ENCODE measurements at places on chromosomes 3 and 15.

DNA sequence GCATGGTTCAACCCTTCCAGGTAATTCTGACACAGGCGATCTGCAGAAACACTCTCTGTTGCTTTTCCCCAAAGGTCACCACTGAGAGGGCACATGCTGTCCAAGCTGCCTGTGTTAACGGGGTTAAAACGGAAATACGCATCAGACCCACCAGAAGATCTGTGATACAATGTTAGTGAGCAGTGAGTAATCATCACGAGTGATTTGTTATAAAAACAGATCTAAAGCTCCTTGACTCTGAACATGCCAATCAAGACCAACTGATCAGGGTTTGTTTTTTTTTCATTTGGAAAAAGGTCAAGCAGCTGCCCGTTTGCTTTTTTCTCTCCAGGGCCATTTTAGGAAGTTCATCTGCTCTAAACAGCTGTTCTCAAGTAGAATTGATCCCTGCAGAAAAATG is 43.2 kb downstream of the FGF12 start:
- no peak for DNase-seq

- DNase-seq: no peak
Measured at GRCh38 chr3:50297384-50297775, 1.8 kb downstream of the HYAL3 start.

DNA sequence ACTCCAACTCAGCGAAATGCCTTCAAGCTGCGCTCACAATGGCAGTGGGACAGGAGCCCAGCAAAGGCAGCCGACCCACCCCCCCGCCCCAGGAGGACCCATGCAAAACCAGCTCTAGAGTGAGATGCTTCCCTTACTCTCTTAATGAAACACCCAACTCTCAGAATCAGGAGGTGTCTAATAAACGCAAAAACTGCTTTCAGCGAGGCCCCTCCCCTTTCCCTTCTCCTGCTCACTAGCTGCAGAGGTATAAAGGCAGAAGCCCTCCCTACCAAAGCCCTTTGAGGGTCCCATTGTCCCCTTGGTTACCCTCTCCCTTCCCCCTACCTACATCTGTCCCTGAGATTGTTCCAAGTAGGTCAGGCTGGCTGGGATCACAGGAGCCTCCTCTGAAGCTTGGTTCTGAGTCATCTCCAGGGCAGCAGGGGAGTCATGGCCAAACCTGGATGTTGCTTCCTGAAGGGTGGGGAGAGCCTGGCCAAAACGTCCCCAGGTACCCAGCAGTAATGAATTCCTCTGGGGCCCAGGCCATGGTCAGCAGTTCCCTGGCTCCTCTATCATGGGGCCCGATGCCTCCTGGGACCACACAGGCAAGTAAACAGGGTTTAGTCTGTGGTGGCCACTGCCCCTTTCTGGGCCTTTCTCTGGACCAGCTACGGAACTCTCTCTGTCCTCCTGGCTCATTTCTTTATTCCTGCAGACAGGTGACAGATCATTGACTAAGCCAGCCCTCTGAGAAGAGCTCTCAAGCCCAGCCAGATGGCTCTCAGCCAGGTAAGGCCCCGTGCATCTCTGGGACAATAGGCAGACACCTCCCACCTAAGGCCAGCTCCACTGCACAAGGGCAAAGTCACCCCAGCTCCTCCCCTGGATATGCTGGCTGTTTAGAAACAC is 8.6 kb downstream of the KLHL25 start:
- DNase-seq: peak; percentile 70

- no peak for DNase-seq
Measured at GRCh38 chr15:44099671-44100070, 95.4 kb downstream of the FRMD5 start.

GRCh38 chr3:150765949-150766720 is 3.2 kb upstream of the SIAH2 start:
- no peak for DNase-seq

DNA sequence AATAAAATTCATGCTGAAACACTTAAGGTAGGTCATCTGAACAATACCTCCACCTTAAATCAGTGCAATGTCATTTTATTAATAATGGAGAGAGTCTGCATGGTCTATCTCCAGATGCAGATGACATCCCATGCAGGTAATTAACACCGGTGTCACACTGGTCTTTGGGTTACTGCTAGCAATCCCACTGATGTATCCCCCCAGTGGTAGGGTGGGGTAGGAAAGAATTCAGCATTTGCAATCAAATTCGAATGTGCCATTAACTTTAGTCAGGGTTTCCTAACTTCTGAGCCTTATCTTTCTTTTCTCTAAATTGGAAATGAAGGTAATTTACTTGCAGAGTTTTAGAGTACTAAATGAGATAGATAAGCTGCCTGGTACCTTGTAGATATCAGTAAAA is 44.4 kb downstream of the KIF15 start:
- DNase-seq: no peak

DNA sequence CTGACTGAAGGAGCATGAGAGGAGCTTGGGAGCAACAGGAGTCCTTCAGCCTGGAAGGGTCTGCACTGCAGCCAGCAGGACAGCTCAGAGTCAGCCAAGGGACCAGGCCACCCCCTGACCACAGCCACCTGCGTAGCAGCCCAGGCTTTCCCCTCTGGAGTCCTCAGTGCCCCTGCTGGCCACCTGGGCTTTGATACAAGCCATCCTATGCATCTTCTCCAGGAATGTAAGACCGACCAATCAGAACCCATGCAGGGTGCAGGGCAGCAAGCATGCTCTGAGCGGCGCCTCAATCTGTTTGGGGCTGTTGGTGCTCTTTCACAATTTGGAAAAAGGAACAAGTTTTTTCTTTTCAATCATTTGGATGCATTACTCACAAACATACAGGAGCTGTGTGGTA is 52.0 kb downstream of the DZIP1L start:
- no peak for DNase-seq

DNA sequence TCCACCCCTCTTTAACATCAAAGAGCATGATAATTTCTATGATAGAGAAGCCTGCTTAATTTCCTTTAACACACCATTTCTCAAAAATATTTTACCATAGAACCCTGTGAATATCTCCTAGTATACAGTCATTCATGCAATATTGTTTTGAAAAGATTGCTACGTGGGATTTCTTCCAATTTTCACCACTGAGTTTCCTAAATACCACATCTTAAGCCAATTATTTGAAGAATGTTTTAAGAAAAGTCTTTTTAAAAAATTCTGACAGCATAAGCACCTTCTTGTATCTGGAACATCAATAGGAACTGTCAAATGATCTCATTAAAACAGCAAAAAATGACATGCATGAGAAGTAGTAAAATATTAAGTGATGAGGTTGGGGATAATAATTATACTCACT is 1126.7 kb downstream of the TUSC7 start:
- DNase-seq: no peak

DNA sequence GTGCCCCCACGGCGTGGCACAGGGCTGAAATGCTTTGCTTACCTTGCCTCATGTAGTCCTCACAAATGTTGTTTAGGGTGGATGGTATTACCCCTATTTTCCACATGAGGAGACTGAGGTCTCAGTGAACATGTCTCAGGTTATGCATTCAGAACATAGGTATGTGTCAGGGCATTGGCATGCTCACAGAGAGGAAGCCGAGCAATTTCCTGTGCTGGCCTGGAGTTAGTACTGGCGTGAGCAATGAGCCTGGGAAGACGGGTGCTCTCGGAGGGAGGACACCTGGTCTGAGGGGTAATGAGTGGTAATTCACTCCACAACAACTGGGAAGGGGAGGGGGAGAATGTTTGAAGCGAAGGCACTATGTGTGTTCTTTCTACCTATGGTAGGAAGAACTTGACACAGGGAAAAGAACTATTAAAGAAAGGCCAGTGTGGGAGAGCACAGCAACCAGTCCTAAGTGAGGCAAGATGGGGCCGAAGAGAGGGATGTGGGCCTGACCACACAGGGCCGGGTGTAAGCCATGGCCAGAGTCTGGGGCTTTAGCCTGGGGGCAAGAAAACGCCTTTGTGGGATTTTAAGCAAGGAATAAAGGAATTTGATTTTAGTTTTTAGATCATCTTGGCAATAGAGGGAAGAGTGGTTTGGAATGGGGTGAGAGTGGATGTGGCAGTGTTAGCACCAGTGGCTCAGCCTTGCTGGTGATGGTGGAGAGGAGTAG is 4.9 kb upstream of the FAM131A start:
- peak; percentile 67 for DNase-seq

DNA sequence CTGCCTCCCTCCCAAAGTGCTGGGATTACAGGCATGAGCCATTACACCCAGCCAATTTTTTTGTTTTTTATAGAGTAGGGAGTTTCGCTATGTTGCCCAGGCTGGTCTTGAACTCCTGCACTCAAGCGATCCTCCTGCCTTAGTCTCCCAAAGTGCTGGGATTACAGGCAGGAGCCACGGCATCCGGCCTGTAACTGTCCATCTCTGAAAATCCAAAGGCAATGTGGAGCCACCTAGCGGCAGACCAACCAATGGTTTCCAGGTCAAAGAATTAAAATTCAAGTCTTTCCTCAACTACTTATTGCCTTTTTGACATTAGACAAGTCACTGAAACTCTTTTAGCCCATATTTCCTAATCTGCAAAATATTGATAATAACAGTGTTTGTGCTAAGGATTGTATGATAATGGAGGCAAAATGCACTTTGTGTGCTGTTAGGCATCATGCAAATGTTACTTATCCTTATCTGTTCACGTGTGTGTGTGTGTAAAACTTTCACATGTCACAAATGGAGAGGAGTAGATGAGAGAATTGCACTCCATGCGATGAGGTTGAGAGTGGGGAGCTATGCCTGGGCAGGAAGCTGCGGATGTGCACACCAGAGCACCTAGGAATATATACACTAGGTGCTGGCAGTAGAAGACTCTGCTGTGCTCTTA is 48.7 kb downstream of the COL8A1 start:
- peak; percentile 69 for DNase-seq

DNA sequence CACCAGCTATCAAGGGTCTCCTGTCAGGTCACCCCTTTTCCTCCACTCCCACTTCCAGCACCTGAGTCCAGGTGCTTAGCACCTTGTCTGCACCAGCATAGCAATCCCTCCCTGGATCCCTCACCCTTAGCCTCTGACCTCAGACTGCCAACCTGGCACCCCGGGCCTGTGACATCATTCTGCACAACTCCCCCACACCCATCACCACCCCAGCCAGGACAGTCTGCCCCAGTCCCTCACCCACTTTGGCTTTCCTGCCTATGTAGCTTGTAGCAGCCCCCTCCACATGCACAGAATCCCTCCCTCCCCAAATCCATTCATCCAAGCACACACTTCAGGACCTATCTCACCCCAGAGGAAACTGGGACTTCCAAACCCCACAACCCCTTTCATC is 819 bp upstream of the PLXNB1 start:
- DNase-seq: no peak

DNA sequence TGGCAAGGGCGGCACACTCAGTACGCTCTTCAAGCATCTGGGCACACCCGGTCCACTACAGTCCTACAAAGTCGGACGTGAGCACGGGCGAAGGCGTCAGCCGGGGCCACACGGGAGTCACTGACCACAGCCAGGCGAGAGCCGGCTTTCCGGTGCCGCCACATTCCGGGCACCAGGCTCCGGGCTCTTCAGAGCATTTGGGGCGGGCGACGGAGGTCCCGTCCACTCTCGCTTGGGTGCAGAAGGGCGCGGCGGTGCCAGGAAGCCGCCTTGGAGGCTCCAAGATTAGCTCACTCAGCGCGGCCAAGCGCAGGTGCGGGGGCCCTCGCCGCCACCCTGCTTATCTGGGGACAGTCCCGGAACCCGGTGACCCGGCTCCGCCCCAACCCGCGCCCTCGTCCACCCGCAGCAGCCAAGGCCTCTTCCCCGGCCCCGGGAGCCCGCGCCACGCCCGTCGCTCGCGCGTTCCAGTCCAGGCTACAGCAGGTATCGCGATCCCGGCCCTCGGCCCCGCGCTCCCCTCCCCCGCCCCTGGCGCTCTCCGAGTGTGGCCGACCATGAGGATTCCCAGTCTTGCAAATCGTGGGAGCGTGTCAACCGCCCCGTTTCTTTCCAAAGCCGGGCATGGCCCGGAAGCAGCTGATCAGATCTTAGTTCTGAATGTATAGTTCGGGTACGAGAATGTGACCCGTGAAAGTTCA is at the start of gene ADPRH:
TSS of gene ADPRH (plus strand) at position 127 of the 701 bp plus-strand sequence. CDS start 2,678 bp downstream, outside the sequence.
- peak; percentile 73 for DNase-seq

- no peak for DNase-seq
Measured at GRCh38 chr15:70033109-70033508, 64.6 kb downstream of the TLE3 start.

GRCh38 chr3:144463911-144464310 is 492.3 kb downstream of the DIPK2A start:
- no peak for DNase-seq

- no peak for DNase-seq
Measured at GRCh38 chr3:54533856-54534255, 394.0 kb downstream of the LRTM1 start.

All from PC-9 (cell line).